Upper lobe of right lung (tissue), 1 donor: ENCODE measurements at places on chromosomes 3 and 15.

GRCh38 chr15:41689834-41690233 lies 29.6 kb downstream of the MGA start:
- no peak for DNase-seq

GRCh38 chr15:73944161-73945129 lies 18.2 kb downstream of the LOXL1 start:
- DNase-seq, result no peak

DNA sequence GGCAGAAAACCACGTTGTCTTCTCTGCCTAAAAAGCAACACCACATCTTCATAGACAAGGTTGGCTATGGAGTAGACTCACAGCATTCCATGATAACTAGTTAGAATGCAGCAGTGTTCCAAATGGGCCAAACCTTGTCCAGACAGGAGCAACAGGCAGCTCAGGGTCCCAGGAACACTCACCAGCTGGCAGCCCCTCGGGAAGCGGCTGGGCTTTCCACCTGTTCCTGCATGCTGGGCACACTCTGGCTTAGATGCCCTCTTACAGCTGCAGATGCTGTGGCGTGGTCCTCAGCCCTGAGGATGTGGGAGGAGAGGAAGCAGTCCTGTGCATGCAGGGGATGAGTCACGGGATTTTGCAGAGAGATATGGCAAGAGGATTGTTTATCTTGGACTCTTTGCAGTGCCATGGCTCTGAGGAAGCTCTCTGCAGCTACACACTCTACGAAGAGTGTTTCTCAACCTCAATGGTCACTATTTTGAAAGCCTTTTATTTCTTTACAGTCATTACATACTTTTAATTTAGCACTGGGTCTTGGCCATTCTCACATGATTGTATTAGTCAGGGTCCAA lies 11.3 kb downstream of the NRROS start:
- peak; percentile 73 for DNase-seq

DNA sequence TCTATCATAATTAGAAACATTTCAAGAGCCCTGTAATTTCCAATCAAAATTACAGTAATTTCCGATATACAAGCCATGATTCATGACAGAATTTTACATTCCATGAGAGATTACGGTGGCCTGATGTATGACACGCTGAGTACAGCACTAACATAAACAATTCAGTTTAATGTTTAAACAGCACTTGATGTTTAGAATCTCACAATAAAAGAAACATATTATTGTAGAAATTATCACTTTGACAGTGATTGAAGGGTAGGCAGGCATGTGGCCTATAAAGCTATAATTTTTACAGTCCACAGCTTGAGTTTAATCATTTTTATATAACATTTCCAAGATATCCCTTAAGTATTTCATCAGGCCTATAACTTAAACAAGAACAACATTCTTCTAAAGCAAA lies 48.5 kb downstream of the SATB1 start:
- no peak for DNase-seq

DNA sequence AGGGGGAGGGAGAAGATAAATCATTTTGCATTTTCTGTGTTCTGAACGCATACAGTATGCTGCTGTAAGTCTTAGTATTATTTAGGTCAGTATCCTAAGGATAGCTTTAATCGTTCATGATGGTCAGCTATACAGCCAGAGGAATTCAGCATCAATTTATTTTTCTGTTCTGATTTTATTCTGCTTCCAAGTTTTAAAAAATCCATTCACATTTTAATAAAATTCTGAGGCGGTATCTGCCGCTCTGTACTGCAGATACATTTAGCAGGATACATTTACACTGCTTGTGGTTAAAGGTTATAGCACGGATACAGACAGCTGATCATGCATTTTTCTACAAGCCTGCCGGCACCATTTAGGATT lies 17.8 kb downstream of the ZBTB38 start:
- DNase-seq, result no peak

GRCh38 chr3:194956697-194957396 lies 271.2 kb downstream of the FAM43A start:
- no peak for DNase-seq

DNA sequence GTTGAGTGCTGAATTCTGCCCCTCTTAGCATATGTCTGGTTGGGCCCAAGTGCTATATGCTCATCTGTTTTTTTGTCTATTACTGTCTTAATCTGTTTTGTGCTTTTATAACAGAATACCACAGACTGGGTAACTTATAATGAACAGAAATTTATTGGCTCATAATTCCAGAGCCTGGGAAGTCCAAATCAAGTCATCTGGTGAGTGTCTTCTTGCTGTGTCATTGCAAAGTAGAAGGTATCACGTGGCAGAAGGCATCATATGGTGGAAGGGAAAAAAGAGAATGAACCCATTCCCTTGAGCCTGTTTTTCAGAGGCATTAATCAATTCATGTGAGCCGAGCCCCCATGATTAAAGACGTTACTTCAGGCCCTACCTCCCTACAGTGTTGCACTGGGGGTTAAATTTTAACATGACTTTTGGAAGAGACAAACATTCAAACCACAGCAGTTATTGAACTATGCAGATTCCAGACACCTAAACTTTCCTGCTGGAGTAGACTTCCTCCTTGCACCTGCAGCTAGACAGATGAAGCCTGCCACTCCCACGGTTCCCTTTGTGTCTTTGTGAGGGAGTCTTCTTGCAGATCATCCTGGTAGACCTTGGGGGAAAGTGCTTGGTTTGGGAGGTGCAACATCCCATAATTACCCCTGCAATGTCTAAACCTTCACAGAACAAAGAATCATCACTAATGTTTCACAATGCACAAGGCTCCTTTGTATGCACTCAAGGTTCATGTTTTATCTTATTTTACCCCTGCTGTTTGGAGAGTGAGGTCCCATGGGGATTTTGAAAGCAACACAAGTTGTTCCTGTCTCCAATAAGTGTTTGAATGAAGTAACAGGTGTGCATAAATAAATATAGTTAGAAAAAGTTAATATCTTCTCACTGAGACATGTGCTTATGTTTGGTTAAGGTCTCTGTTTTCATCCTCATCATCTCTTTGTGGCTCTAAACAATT lies 64.7 kb upstream of the XCR1 start:
- DNase-seq, result no peak

GRCh38 chr3:151281671-151282324 lies 3.5 kb upstream of the P2RY14 start:
- DNase-seq, result no peak

- peak; percentile 42 for DNase-seq
Observed at GRCh38 chr15:70014860-70015490, 82.7 kb downstream of the TLE3 start.

- DNase-seq, result no peak
Observed at GRCh38 chr15:78831229-78832207, 20.3 kb upstream of the ADAMTS7 start.
